Stimulated activated CD8-positive, alpha-beta memory T cell treated with anti-CD3 and anti-CD28 coated beads, Interleukin-2, amount 100 ng/mL, for 1 hour (primary cell): ENCODE measurements at places on chromosomes 11 and 22.

- no peak for DNase-seq
Measured at GRCh38 chr11:65159012-65159411, 11.0 kb upstream of the SPDYC start.

- no peak for DNase-seq
Measured at GRCh38 chr22:45632791-45633515, 38.7 kb upstream of the ATXN10 start.

DNA sequence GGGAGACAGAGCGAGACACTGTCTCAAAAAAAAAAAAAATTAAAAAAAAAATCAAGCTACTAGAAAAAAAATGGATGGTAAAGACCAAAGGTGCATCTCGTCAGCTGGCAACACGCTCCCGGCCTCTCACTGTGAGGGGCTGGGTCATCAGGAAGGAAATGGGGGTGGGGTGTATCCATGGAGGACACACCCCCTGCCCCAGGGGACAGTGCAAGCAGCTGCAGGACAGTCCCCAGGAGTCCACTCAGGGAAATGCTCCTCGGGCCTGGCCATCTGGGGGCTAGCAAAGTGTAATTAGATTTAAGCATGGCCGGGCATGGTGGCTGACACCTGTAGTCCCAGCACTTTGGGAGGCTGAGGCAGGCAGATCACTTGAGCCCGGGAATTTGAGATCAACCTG is 23.1 kb downstream of the TTLL1 start:
- no peak for DNase-seq

DNA sequence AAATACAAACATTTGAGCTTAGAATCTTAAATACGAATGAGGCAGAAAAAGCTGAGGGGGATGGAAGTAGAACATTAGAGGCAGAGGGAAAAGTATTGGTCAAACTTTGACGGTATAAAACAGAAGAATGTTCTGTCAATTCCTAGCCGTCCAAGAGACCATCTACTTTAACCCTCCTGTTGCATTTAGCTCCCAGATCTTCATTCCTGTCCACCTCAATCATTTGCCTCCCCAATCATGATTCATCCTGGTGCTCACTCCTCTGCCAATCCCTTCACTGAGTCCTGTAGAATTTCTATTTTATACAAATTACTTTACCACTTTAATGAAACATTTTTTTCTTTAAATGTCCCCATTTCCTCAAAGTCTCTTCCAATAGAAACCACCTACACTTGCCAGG is 28.2 kb downstream of the C2CD3 start:
- no peak for DNase-seq

DNA sequence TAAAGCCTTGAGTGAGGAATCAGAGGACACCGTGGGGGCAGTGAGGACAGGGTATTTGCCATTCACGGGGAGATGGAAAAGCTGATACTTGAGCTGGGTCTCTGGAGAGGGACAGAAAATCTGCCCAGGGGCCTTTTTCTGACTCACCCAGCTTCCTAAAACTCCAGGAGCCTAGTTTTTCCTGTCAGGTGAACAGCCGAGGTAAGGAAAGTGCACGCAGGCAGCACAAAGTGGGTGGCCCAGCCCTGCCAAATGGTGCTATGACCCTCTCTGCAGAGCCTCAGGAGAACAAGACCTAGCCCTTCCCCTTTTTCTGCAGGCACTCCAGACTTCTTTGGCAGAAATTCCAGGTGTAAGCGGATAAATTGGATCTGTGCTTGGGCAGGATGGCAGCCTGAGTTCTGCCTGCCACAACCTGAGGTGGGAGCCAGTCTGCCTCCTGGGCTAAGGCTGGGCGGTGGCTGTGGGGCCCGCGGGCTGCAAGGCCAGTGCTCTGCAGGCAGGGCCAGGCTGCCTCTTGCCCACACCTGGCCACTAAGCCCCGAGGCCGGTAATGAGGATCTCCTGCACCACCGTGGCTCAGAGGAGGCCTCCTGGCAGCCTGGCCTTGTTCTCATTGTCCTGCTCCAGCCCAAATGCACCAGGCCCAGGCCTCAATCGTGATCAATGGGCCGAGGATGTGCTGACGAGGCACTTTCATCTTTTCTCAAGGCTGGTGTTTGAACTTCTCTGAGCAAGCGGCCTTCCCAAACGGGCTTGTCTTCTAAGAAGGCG is 72.9 kb upstream of the LMO1 start:
- DNase-seq, result no peak

DNA sequence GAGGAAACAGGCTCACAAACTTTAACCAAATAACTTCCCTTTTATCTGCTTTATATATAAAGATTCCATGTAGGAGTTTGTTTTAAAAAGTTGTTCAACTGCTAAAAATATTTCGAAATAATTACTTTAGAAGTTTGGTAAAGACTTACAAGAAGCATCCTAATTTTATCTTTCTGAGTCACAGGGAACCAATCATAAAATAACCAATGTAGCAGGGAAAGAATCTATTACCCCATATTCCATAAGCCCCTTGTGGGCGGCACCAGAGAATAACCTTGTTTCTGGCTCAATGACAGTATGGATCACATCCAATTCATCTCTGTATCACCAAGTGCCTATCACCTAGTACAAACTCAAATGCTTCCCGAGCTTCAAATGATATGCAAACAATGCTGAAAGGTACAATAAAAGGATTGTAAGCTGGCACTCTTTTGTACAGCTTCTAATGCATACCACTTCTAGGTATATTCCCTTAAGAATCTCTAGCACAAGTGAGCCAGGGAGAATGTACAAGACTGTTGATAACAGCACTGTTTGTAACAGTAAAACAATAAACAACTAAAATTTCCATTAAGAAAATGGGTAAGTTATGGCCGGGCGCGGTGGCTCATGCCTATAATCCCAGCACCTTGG is 158.4 kb downstream of the ATG16L2 start:
- DNase-seq, result no peak

DNA sequence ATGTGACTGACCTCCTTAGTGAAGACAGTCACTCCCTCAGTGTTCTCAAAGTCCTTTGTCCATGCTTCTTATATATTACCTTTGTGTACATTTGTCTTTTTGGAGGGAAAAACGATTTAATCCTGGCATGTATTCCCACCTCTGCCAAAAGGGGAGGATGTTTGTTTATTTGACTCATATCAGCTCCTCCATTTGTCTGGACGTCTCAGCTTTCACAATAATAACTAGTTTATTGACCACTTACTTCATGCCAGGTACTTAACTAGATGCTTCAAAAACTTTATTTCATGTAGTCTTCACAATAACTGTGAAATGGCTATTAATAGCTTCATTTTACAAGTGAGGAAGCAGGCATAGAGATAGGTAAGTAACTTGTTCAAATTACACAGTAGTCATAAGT is 5.3 kb downstream of the TBCEL start:
- no peak for DNase-seq

GRCh38 chr11:63939397-63939891 is 642 bp downstream of the NAA40 start:
- no peak for DNase-seq
